Thoracic aorta (tissue), 2 donors: ENCODE measurements at places on chromosomes 4 and X.

- no peak for DNase-seq
Observed at GRCh38 chrX:11423362-11423818, 130.2 kb downstream of the AMELX start.

DNA sequence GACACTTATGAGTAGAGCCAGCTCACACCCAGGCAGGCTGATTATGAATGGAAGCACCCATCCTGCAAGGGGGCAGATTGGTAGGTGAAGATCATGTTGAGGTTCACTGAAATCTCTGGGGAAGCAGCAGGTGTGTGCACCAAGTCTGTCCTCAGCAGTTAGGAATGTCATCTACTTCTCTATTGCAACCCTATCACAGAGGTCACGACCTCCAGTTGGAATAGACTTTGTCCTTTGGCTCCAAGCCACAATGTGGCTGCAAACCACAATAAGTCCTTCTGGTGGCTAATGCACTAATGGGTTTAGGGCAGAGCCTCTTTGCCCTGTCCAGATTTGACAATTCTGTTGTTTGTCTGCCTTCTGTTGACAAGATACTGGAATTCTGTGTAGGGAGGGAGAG is 1056.7 kb downstream of the PCDH19 start:
- no peak for DNase-seq

DNA sequence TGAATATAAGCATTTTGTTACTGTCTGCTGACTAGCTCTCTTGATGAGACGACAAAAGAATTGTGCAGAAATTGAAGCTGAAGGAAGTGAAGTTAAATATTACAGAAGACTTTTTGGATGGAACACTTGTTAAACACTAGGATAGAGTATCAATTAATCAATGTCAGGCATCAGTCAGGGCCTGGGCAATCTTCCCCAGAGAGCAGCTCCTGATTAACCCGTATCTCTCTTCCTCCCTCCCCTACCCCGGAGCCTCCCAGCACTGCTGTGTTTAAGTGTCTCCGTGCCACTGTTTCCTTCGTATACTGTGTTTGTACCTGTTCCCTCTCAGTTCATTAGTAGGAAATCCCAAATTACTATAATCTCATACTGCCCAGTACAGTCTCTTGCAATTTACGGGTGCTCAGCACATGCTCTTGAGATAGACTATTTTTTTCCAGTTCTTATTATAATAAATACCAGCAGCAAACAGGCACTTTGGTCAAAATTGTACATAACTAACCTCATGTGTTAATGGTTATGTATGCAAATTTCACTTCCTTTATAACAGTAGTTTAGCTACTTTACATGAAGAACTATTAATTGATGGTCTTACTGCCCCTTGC is 765.7 kb upstream of the FTHL17 start:
- no peak for DNase-seq

- no peak for DNase-seq
Observed at GRCh38 chrX:68692651-68693050, 45.2 kb downstream of the STARD8 start.

DNA sequence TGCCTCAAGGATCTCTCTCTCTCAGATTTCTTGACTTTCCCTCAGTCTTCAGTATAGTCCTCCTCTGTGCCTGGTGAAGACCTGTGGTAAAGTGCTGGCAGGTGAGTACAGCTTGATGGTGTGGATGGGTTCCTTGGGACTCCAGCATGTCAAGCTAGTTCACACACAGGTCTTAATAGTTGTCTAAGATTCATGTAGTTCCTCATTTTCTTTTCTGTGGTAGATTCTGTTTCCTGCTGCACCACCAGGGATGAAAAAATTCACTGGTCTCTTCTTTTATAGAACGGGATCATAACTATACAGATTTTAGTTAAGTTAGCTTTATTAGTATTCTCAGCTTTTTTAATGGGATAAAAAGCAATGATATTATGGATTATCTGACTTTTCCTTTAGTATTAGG is 32.5 kb upstream of the PAQR3 start:
- DNase-seq: no peak

- DNase-seq: no peak
Observed at GRCh38 chrX:54891573-54891972, 29.1 kb upstream of the TRO start.

- no peak for DNase-seq
Observed at GRCh38 chr4:182206266-182206665, 36.9 kb upstream of the TENM3 start.

- no peak for DNase-seq
Observed at GRCh38 chr4:168511780-168512489, 15.1 kb downstream of the PALLD start.

DNA sequence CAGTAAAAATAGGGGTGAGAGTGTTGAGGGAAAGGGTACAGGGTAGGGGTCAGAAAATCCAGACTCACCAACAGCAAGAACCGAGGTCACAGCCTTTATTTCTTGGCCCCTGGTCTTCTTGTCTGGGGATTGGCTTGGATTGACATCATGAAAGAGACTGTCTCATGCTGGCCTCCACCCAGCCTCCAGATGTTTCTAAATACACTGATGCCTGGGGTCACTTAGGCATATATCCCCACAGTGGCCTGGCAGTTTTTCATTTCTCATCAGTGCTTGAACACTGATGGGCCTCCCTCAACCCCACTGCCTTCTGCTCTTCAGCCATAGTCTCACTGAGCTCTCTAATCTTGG is 173.9 kb downstream of the RTL9 start:
- no peak for DNase-seq

- no peak for DNase-seq
Observed at GRCh38 chrX:95728446-95728845, 956.2 kb upstream of the DIAPH2 start.

DNA sequence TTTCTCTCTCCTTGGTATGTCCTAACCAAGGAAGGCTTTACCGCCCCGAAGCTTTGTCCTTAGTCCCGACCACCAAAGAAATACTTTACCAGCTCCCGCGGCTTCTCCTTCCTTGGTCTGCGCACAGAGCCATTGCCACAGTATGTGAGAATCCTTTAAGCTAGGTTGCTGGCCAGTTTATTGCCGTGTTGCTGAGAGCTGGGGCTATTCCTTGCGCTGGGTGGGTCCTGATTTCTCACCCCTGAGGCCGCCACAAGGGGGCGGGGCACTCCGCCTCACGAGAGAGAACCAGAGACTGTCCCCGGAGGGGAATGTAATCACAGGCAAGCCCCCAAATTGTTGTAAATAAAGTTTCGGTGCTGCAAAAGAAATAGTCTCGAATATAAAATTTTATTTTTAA is 331.0 kb upstream of the PCDH10 start:
- no peak for DNase-seq
